NCI-H187 (cell line): ENCODE measurements at places on chromosomes 5 and 9.
A peak's percentile ranks its signal among the peaks of the same experiment; 100 is the strongest.

- DNase-seq: no peak
These were observed 229.2 kb upstream of the MPDZ start for GRCh38 chr9:13508681-13509080.

DNA sequence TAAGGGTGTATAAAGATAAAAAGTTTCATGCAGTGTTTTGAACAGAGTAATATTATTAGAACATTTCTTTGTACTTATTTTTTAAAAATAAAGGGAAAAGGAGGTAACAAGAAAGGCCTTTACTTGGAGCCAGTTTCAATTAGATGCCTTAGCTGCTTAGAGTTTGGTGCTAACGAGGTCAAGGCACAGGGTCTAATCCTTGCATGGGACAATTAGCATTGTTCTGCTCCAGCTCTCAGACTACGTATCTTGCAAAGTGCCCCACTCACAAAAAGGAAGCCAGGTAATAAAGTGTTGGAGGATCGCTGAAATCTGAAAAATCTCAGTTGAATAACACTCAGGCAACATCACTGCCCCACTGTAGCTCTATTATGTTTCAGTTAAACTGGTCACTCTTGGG, 2011.3 kb downstream of the EFNA5 start:
- DNase-seq: no peak

- DNase-seq: no peak
These were observed 38.6 kb downstream of the YTHDC2 start for GRCh38 chr5:113552137-113552536.

DNA sequence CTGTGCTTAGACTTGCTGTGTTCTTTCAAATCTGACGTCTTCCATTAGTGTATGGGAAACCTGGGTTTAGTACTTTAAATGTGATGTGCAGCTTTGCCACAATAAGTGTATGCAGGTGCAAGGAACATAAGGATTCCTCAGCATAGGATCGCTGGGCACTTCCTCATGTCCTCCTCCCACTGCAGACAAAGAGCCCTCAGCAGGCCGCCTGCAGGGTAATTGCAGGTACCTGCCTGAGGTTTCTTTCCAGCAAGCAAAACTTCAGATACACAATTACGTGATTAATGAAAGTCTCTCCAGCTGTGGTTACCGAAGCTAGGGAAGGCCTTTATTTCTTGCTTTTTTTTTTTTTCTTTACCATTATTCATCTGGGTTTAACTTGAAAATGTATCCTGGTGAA, 233.1 kb downstream of the RFK start:
- DNase-seq: peak; percentile 9

- DNase-seq: no peak
These were observed 15.8 kb upstream of the FABP6 start for GRCh38 chr5:160213537-160213936.

- no peak for DNase-seq
These were observed 194.1 kb upstream of the EFNA5 start for GRCh38 chr5:107864793-107865192.

DNA sequence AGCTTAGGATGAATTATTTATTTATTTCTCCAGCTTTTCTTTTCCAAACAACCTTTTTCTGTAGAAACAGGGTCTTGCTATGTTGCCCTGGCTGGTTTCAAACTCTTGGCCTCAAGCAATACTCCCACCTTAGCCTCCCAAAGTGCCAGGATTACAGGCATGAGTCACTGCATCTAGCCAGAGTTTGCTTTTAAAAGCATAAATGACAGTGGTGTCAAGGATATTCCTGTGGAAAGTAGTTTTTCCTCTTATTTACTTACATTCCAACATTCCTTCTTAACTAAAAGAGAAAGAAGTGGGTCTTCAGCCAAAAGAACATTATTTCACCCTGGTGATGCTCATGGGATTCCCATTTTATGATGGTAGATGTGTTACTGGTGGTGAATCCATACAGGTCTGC, 62.4 kb downstream of the GRIA1 start:
- DNase-seq: no peak

GRCh38 chr5:19917588-19918122, 70.3 kb downstream of the CDH18 start:
- DNase-seq: no peak

DNA sequence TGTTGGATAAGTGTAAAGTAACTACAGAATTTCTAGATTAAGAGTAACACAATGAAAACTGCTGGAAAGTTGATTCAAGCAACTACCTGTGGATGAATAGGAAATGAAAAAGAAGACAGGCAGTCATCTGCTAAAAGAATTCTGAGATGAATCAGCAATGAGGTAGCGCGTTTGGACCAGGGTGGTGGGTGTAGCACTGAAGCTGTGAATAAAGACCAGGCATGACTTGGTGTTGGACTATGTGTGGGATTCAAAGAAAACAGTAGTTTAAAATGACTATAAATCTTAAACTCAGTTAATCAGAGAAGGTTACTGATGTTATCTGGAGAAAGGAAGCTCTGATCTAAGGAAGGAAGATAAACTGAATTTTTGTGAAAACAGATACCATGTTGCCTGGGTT, 159.8 kb downstream of the FBN2 start:
- DNase-seq: no peak

DNA sequence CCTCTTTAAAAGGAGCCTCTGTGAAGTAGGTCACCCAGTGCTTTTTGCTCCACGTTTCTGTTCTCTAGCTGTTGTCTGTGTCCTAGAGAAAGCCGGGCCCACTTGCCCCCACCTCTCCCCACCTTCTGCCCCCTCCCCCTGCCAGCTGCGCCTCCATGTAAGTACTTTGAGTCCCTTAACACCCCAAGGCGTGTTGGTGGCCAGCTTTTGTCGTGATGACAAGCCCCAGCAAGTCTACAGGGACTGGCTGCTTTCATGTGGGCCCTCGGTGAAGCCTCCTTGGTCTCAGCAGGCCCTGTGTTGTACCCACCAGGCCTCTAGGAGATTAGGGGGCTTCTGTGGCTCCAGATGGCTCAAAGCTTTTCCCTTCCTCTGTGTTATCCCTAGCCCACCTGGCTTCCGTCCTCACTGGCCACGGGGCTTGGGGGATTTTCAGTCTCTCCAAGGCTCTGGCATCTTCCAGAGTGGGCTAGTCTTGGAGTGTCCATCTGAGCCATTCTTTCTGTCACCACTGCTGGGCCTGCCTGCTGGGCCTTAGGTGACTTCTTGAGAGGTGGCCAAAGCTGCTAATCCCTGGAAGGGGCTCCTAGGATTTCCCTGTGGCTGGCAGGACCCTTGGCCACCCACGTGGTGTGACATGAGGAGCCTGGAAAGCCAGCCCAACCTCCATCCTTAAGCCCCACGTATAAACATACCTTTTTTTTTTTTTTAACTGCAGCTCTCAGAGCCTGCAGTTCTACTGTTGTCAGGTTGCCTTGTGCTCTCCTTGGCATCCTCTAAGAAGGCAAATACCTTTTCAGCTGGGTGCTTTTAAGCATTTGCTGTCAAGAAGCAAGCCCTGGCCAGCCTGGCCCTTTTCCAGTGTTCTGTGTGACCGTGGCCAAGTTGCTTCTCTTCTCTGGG, 1.1 kb upstream of the NDST1 start:
- no peak for DNase-seq

GRCh38 chr5:33068786-33069185, 357.7 kb downstream of the NPR3 start:
- DNase-seq: no peak

DNA sequence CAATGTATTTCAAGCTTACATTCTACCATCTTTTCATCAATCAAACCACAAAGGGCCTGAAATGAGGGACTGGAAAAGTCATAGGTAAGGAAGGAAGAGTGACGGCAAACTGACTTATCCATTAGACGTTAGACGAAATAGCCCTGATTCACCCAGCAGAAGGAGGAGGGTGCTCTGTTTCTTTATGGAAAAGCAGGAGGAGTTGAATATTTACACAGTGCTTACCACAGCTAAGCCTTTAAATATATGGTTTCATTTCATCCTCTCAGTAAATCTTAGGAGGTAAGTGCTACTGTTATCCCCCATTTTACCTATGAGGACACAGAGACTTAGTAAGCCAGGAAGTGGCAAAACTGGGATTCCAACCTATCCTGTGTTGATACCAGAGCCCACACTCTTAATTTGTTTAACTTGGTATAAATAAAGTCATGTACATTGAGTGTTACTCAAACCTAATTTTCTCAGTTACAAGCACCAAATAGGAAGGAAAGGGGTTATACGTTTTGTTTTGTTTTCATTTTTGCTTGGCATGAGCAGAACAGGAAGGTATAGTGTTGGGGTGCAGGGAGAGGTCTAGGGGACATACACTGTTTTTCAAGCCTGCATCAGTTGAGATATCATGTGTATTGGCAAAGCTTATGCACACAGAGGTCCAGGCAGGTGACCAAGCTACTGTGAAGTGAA, 98.1 kb upstream of the IFNK start:
- DNase-seq: no peak

DNA sequence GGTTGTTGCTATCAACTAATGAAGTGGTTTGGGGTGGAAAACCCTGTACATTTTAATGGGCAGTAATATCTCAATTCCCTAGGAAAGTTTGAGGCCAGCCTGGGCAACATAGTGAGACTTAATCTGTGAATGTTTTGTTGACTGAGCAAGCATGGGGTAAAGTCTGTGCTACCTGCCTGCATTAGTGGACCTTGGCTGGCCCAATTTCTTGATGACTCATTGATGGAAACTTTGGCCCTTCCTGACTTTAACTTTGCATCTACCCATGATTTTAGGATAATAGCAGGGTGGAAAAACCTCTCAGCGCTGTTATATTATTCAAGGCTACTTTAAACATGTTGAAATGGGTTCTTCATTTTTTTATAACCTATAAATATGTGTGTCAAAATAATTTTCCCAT, 389.4 kb upstream of the RORB start:
- no peak for DNase-seq

- DNase-seq: no peak
These were observed 32.8 kb upstream of the ZSWIM6 start for GRCh38 chr5:61299261-61299681.

DNA sequence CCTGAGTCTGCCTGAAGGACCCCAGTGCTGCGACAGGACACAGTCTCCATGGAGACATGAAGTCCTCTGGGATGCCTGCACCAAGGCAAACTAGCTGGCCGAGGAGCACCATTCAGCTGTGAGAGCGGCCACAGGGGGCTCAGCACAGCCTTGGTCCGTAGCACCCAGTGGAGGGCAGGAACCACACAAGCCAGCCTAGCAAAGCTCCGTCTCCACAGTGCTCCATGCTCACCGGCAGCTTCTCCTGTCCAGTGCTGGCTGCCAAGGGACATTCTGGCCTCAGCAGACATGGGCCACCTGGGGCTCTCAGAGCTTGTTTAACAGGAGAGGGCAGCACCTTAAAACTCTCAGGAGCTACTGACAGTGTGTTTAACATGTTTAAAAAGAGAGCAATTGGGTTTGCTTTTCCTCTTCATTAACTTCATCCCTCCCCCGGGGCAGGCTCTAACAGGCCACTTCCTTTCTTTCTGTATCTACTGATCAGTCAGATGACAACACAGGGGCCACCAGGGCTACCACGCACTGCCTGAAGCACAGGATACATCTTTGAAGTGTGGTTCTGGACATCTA, 57.0 kb downstream of the SECISBP2 start:
- DNase-seq: no peak

GRCh38 chr5:55363856-55364255, 56.1 kb downstream of the MTREX start:
- no peak for DNase-seq

DNA sequence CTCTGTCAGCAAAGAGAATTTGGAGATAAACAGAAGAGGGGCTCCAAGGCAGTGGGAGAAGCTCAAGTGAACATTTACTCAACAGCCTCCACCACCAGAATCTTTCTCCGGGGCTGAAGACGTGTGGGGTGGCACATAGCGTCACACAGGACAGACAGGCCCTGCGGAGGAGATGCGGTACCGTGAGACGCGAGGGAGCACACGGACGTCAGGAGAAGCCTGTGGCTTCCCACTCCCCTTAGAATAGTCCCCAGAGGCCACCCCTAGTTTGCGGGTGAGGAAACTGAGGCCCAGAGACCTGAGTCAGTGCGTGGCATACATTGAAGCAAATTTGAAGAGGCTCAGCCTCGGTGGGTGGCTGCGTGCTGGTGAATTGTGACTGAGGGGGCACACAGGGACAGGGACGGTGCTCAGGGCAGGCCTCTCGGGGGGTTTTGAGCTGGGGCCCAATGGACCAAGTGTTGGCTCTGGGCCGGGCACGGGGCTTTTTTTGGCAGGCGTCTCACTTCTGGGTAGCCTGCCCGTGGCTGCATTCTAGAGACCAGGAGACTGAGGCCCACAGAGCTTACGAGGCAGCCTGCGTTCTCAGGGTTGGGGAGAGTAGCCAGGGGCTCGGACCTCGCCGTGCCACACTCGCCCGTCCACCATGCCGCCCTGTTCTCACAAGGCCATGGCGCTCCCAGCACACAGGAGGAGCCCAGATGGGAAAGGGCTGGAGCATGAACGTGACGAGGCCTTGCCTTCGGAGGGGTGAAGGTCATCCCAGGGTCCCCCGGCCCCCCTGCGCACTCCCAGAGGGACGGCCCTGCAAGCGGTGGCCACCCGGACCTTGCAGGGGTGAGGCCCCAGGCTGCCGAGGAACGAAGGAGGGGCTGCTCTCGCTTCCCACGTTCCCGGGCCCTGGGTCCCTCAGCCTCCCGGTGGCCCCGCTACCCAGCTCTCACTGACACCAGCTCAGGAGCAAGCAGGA, 220.6 kb downstream of the C9orf50 start:
- DNase-seq: no peak
